ENCODE measurements at places on chromosomes 3 and 15.

DNA sequence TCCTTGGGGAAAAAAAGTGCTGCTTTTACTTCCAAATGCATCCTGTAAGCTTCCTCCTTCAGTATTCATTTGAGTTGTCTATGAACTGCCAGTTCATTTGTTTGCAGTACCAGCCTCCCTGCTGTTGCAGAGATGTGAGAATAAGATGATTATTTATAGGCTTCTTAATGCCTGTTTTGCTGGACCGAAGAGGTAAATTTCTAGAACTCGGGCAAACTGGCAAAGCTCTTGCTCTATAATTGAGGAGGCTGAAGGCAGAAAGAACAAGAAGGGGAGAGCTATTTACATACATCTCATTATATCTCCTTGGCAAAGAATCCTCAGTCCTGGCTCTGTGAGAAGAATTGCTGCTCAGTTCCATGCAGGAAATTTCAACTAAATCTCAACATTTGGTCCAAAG lies 790.4 kb downstream of the GRM7 start:
- DNase-seq, result no peak

DNA sequence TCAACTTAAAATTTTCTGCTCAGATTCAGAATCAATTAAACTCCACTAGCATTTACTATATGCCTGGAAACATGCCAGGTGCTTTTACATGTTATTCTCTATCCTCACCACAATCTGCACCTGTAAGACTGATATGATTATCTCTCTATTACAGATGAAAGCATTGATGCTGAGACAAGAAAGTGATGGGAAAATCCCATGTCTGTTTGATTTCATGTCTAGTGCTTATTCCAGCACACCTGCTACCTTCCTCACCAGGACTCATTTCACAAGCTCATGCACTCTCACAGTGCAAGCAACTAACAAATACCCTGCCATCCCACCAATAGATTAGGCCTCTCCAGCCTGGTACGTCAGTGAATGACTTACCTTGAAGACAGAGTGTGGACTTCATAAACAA lies 25.0 kb upstream of the BCL6 start:
- no peak for DNase-seq

DNA sequence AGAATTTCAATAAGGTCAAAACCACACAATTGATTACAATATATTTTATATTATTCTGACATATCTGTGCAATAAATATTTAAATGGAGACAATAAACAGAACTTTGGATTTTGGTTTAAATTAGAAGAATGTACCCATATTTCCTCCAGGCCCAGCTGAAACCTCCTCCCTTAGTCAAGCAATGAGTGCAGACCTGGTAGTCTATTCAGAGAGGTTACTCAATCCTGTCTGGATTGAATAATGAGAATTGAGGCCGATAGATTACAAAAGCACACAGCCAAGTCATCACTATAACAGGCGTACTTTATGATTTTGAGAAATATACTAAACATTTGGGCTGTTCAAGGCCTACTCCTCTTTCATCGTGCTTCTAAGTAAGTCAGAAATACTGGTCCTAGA lies 114.5 kb upstream of the STRIT1 start:
- DNase-seq, result no peak

DNA sequence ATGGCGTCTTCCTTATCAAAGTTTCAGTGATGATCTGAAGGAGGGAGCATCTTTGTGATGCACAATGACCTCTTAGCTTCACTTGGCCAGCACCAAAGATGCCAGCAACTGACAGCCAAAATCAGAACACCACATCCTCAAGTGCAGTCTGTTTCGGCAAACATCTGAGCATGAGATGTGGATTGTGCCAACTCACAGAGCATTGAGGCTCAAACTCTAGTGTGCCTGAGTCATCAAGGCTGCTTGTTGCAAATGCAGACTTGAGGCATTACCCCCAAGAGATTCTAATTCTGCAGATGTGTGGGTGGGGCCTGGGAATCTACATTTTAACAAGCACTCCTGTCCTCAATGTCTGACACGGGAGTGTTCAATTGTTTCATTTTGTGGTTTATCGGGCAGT lies 35.8 kb downstream of the ABHD5 start:
- no peak for DNase-seq

- peak; percentile 65 for DNase-seq
Observed at GRCh38 chr15:68781766-68782588, 38.7 kb downstream of the ANP32A start.

DNA sequence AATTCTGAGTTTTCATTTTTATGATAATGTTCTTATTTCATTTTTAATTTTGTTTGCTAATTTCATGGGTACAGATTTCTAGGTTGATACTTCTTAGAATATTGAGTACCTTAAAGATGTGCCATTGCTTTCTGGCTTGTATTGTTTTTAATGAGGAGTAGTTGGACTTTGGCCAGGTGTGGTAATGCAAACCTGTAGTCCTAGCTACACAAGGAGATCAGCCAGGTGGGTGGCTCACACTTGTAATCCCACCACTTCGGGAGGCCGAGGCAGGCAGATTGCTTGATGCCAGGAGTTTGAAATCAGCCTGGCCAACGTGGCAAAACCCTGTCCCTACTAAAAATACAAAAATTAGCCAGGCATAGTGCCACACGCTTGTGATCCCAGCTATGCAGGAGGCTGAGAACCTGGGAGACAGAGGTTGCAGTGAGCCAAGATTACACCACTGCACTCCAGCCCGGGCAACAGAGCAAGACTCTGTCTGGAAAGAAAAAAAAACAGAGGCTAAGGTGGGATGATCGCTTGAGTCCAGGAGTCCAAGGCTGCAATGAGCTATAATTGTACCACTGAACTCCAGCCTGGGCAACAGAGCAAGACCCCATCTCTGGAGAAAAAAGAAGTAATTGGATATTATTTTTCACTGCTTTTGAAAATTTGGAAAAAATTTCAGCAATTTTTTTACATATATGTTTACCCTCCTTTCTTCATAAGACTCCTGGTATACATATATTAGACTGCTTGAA lies 198.0 kb downstream of the ALCAM start:
- no peak for DNase-seq

DNA sequence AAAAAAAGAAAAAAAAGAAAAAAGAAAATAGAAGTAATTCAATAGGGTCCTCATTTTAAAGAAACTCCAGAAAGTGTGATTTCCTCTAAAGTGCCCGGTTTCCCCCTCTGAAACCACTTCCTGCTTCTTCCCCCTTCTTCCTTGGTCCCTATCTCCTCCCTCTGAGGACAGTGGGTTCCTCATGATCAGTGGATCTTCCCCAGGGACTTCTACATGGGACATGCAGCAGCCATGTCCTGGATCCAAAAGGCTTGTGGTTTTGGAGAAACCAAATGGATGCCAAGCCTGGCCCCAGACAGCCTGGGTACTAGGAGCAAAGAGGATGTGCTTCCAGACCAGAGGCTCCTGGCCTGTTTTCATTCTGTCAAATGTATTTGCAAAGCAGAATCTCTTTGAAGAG lies 26.6 kb upstream of the SMAD6 start:
- no peak for DNase-seq

- no peak for DNase-seq
Observed at GRCh38 chr3:58713715-58714401, 47.3 kb upstream of the FAM3D start.

- DNase-seq, result no peak
Observed at GRCh38 chr3:53191836-53192480, 30.9 kb downstream of the PRKCD start.

DNA sequence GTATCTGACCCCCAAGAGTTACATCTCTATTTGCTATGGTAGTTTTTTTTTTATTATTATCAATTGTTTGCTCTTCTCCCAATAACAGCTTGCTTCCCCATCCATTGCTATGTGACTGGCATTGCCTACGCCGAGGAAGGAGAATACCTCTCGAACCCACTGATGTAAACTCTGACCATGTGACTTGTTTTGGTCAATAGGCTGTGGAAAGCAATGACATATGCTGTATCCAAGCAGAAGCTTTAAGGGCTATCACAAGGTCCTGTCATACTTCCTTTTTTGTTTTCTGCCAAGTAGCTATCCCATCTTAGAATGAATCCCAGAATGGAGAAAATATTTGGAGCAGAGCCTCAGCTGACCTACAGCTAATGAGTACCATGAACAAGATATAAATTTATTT lies 111.0 kb upstream of the FRMD4B start:
- no peak for DNase-seq

- DNase-seq, result no peak
Observed at GRCh38 chr3:169456900-169457299, 206.6 kb downstream of the MECOM start.

- DNase-seq, result no peak
Observed at GRCh38 chr3:177041021-177041729, 156.1 kb downstream of the TBL1XR1 start.

- no peak for DNase-seq
Observed at GRCh38 chr3:138371070-138371965, 22.9 kb downstream of the MRAS start.

GRCh38 chr3:144295613-144296012 lies 324.0 kb downstream of the DIPK2A start:
- no peak for DNase-seq

GRCh38 chr15:75460646-75461045 lies 9.2 kb upstream of the SIN3A start:
- DNase-seq, result no peak

- DNase-seq, result no peak
Observed at GRCh38 chr15:95875121-95875643, 455.3 kb upstream of the NR2F2 start.

- no peak for DNase-seq
Observed at GRCh38 chr3:169891886-169892285, 19.5 kb upstream of the SAMD7 start.

- DNase-seq, result no peak
Observed at GRCh38 chr15:75425966-75426500, 25.5 kb downstream of the SIN3A start.

DNA sequence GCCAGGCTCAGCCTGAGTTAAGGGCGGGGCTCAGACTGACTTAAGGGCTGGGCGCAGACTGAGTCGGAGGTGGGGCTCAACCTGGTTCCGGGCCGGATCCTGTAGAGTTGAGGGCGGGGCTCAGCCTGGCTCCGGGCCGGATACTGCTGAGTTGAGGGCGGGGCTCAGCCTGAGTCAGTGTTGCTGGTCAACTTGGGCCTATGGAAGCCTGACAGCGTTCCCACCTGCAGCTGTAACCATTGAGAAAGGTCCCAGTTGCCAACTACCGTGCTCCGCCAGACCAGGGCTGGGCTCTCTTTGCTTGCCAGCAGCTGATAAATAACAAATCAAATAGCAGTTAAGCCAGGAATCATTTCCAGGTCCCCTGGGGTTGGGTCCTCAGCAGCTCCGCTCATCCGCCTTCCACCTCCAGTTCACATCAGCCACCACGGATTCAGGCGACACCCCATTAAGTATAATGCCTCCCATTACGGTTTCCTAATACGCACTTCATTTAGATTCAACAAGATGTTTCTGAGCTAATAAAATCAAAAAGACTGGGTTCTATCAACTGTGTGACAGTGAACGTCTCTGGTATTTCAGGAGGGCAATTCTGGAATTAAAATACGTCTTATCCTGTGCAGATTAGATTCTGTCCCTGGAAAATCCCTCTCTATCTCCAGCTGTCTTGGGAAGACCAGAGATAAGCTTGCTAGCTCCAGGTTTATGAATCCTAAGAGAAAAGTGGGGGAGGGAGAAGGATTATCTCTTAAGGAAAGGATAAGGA lies 7.3 kb downstream of the GRIP2 start:
- peak; percentile 47 for DNase-seq

All from endothelial cell (in vitro differentiated cells).